ENCODE measurements at places on chromosomes 1 and 21.

DNA sequence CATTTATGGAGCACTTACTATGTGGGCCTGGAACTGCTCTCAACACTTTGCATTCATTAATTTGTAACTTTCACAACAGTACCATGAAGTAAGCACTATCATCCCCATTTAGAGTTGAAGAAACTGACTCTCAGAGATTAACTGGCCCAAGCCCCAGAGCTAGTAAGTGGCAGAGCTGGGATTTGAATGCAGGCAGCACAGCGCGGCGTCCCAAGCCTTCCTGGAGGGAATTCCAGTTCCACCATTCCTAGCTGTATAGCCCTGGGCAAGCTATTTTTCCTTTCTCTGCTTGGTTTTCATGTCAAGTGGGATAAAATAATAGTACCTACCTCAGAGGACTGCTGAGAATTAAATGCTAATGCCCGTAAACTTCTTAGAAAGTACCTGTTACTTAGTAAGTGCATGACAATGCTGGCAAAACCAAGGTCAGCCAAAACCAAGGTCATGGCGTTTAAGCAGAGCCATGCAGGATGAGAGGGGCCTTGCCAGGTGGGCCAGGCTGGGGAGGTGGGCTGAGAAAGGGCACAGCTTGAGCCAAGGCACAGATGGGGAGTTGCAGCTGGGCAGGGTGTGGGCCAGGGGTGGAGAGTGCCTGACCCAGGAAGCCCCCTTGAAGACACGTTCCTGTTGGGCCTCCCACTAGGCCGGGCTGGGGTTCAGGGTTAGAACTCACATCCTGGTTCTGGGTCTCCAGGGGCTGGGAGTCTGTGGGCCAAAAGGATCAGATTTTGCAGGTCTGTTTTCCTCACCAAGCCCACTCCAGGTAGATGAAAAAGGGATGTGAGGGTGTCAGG, 4.6 kb upstream of the KNCN start:
- DNase-seq, result no peak

GRCh38 chr1:100249155-100249536, 488 bp downstream of the DBT start:
- no peak for DNase-seq

GRCh38 chr1:109783436-109783835, 19.7 kb upstream of the EPS8L3 start:
- no peak for DNase-seq

DNA sequence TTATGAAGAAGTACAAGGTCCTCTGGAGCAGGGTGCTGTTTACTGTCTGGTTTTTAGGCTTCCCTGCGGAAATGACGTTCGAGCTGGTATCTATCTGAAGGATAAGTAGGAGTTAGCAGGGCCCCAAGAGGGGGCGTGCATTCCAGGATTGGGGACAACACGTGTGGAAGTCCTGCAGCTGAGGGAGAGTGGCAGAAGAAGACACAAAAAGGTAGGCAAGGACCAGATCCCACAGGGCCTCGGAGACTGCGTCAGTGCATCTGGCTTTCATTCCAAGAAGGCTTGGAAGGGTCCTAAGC, 5.9 kb downstream of the RIMS3 start:
- DNase-seq, result no peak

GRCh38 chr1:113859478-113860175, 11.9 kb downstream of the PTPN22 start:
- no peak for DNase-seq

DNA sequence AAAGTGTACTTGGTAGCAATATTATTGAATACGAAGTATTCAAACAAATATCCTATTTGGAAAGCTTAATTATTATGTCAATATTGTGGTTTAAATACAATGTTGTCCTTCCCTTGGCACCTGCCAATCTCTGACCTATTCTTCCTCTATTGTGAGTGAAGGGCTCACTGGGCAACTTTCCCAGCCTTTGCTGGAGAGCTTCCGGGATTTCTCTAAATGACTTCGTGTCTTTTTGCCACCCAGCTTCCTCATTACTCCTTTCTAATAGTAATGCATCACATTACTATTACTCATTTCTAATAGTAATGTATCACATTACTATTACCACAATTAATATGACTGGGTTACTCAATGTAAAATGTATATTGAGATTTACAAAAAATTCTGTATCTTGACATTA, 880.6 kb downstream of the BRINP3 start:
- DNase-seq, result no peak

GRCh38 chr1:10730985-10731384, 65.5 kb downstream of the CASZ1 start:
- no peak for DNase-seq

Measured in activated CD4-positive, alpha-beta T cell treated with anti-CD3 and anti-CD28 coated beads for 1 hour (primary cell).